ENCODE measurements at places on chromosomes 7 and 10.

- DNase-seq, result no peak
Observed at GRCh38 chr7:16421333-16422102, at the start of gene CRPPA. Gene CRPPA (minus strand): TSS chr7:16421538. CDS start chr7:16421322, 216 bp downstream.

GRCh38 chr10:101000915-101001658, 1.5 kb downstream of the LZTS2 start:
- DNase-seq, result no peak

GRCh38 chr7:2148189-2148588, 84.6 kb downstream of the MAD1L1 start:
- no peak for DNase-seq

- no peak for DNase-seq
Observed at GRCh38 chr10:120195984-120196712, 260.9 kb upstream of the PLPP4 start.

DNA sequence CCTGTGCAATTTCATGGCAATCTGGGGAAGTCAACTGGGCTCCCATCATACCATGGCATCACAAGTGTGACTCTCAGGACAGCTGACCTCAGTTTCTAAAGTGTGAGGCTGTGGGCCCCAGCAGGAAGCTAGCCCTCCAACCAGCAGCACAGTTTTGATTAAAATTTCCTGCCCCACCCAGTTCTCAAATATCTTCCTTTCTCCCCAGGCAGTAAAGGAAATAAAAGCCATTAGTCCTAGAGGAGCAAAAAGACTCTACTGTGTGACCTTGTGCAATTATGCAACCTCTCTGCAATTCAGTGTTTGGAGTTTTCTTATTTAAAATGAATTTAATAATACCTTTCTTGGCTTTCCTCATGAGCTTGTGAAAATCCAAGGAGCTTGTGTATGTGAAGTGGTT, 143.1 kb upstream of the CDCA7L start:
- no peak for DNase-seq

GRCh38 chr10:122499491-122499941, 38.2 kb downstream of the HTRA1 start:
- no peak for DNase-seq

- DNase-seq, result no peak
Observed at GRCh38 chr10:289581-289980, 154.3 kb downstream of the ZMYND11 start.

DNA sequence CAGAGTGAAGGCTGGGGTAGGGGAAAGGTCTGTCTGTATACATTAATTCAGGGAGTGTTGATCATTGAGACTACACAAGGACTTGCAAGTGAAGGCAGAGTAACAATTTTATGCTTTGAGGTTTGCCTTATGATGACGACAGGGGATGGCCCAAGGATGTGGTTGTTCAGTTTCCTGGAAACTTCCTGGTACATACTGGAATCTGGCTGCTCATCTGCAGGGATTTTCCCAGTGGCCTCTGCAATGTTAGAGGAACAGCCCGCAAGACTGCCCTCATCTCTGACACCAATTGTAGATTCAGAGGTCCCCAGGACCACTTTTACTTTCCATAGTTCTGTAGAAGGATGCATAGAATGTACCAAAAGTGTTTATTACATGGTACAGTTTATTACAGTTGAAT, 189.6 kb downstream of the TMEM178B start:
- DNase-seq, result no peak

DNA sequence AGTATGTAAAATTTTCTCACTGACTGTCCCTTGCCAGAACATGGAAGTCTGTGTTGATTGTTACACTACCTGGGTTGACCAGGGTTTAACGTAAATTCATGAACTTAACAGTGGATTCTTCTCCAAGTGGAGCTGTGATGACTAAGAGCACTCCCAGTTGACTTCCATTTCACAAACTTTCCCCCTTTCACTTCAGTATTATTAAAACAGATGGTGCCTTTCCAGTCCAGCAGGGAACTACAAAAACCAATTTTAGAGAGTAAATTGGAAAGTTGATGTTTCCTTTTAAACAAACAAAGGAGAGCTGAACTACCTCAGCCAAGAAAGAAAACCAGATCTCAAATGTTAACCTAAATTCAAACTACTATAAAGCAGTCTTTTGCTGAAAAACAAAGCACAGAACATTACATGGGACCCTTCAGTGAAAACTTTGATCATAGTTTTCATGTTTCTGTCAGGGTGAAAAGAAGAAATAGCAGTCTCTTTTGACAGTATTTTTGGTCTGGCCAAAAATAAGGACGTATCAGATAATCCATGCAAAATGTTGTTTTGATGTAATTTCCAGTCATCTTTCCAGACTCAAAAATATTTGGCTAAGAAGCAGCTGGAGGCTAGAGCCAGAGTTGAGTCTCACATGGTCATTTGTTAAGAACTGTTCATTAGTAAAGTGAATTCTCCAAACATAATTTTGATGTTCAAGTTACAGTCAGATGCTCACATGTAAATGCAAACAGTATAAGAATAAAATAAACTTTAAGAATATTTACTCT, 479.9 kb upstream of the AKR1E2 start:
- no peak for DNase-seq

- no peak for DNase-seq
Observed at GRCh38 chr7:46716926-46717325, 795.9 kb upstream of the IGFBP3 start.

DNA sequence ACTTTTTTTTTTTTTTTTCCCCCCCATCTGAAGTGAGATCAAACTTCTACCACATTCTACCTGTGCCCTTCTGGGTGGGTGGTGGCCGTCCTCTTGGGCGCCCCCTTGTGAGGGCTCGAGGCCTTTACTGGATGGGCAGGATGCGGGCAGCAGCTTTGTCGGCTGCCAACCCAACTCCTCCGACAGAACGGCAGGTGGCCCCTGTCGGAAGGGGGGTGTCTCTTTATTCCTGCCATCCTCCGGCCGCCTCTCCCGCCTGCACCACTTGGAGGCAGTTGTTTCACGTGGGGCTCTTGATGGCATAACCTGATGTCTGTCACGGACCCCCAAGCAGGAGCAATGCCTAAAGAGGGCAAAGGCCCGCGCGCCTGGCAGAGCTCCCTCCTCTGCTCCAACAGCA, 31.0 kb downstream of the AMZ1 start:
- DNase-seq, result peak; percentile 53

DNA sequence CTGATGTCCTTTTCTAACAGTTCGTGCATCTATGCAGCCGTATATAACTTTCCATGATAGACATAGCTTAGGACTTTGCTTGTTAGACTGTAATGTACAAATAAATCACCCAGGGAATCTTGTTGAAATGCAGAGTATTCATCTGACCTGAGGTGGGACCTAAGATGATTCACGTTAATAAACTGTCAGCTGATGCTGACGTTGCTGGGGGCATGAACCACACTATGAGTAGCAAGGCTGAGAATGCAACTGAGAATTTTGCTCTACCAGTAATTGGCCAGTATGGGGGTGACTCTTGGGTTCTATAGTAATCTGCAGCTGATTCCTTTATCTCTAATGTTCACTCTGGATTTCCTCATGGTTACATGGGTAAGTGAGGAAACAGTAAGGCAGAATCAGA, 130.1 kb upstream of the MALRD1 start:
- no peak for DNase-seq

DNA sequence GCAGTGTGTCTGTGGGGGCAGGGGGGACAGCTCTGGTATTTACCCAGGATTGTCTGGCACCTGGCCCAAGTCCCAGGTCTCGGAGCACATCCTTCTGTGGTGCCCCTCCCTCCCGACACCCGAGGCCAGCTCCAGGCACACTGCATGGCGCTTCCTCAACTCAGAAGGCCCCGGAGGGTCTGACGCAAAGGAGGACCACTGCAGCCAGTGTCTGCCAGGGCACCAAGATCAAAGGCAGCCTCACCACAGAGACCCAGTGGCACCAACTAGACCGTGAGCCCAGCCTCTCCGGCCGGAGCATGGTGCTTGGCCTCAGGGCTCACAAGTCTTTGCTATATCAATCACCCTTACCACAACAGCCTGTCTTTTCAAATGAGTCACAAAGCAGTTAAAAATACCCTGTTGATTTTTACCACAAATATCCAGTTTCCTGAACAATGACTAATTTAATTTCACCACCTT, 99.3 kb upstream of the DDC start:
- no peak for DNase-seq

- no peak for DNase-seq
Observed at GRCh38 chr7:130910949-130911944, 177.2 kb upstream of the KLF14 start.

DNA sequence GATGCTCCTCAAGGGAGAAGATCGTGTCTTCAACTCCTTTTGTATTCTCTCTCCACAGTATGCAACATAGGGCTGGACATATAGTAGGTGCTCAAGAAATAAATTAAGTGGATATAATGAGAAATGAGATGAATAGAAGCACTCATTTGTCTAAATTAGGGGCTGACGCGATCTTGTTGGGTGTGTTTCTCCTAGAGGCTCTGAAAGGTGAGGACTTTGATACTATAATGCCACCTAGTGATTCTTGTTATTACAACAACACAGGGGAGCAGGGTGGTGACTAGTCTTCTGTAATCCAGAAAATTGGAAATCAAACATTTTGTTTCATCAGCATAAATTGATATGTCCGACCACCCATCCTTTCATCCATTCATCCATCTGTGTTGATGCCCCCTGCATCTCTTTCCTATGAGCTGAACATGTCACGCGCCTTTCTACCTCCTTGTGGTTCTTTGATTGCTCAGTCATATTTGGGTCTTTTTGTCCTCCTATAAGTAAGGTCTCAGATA, 3.5 kb upstream of the CFAP58 start:
- no peak for DNase-seq

DNA sequence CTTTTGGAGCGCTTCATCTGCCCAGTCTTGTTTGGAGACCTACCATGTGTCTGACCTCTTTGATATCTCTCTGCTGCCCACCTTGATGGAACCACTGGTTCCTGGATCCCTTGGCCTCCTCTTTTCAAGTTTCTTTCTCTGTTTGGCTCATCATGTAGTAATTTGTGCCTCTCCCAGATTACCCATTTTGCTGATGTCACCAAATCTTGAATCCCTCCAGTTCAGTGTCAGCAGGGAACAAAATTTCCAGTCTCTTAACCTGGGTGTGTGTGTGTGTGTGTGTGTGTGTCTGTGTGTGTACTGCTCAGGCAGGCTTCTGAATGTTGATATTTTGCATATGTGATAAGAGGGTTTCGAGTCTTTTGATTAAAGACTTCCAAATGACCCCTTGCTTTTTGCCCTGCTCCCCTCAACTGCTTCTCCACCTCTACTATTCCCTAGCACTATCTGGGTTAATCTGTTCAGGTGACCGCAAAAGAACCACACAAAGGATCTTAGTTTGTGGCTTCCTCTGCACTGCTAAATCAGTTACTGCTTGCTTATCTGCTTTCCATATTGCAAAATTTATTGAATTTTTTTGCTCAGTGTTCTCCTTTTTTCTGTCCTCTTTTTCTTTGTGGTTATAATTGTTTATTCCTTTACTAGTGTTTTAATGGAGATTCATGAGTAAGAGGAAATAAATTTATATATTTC, 25.7 kb downstream of the MYO3A start:
- DNase-seq, result no peak

- no peak for DNase-seq
Observed at GRCh38 chr7:99106821-99107241, 37.1 kb downstream of the SMURF1 start.

DNA sequence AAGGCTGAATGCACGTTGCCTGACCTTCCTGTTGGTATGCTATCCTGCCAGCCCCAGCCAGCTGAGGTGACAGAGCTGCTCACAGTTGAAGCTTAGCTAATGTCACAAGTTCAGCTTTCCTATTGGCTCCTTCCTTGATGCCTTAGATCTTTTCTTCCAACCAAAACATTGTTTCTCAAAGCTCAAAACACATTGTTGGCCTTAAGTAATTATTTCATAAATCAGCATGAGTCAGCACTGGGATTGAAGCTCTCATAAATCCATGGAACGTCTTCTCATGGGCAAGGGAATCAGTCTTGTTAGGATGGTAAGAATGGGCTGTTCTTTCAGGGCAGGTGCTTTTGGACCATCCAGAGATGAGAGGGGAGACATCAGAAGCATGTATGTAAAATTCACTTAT, 128.1 kb upstream of the SAMD8 start:
- DNase-seq, result no peak

GRCh38 chr7:92736870-92737269, 99.5 kb downstream of the CDK6 start:
- no peak for DNase-seq

DNA sequence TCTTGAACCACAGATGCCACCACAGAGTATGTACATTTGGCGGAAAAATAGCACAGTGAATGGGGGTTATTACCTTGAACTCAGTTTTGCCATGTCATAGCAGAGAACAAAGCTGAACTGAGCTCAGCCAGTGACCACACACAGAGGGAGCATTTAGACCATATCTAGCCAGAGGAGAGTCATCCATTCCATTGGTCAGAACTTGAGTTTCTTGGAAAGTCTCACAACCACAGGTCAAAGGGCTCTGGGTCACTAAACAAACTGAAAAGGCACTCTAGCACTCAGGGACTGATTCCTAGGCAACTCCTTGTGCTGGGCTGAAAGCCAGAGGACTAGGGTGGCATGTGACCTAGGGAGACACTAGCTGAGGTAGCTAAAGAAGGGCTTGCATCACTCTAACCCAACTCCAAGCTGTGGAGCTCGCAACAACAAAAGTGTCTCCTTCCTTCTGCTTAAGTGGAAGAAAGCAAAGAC, 239.7 kb upstream of the SEMA3D start:
- DNase-seq, result no peak

DNA sequence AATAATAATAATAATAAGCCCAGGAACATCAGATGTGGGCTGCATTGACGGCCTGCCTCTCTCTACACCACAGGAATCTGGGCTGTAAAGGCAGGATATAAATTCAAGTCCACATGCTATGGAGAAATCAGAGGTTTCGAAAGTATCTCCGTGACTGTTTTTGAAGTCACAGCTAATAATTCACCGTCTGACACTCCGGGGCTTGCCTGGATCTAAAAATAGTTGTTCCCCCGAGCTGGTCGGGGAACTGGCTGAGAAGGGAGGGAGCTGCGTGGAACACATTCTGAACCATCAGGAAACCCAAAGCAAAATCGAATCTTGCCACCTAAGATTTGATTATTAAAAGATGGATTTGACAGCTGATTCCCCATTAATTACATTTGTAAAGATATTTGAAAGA, 35.4 kb downstream of the KLF6 start:
- no peak for DNase-seq

GRCh38 chr7:102318482-102318971, 31.9 kb downstream of the SH2B2 start:
- DNase-seq, result no peak

DNA sequence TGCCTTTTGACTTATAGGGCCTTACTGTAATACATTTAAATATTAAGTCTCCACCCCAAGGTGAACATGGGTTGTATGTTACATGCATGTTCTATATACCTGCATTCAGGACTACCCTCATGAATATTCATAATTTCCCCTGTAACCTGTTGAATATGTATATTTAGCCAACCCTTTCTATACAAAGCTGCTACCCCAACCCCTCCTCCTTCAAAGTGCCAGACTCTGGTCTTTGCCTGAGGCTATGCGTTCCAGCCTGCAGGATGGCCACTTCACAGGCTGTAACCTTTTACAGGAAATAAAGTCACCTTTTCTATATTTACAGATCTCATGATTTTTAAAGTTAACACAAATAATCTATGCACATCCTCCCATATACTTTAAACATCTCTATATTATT, 10.1 kb upstream of the UNC5B start:
- DNase-seq, result no peak

GRCh38 chr7:68246189-68246633, 1249.6 kb downstream of the TYW1 start:
- DNase-seq, result no peak

GRCh38 chr7:155372782-155373358, 75.2 kb downstream of the INSIG1 start:
- no peak for DNase-seq

GRCh38 chr7:130887182-130887956, 153.4 kb upstream of the KLF14 start:
- no peak for DNase-seq

All from stimulated activated CD8-positive, alpha-beta memory T cell treated with anti-CD3 and anti-CD28 coated beads, Interleukin-7, amount 100 ng/mL, for 4 hours (primary cell).